H1 (cell line): ENCODE measurements at places on chromosomes 4 and X.

- no peaks in the 10 kb centered on the region for H3K36me3 ChIP-seq
- no peaks in the 10 kb centered on the region for H3K27me3 ChIP-seq
- no peak overlapping the region for H3K27ac ChIP-seq
- DNase-seq, result no peak
Observed at GRCh38 chrX:13669246-13669737, 16.4 kb downstream of the TCEANC start.

DNA sequence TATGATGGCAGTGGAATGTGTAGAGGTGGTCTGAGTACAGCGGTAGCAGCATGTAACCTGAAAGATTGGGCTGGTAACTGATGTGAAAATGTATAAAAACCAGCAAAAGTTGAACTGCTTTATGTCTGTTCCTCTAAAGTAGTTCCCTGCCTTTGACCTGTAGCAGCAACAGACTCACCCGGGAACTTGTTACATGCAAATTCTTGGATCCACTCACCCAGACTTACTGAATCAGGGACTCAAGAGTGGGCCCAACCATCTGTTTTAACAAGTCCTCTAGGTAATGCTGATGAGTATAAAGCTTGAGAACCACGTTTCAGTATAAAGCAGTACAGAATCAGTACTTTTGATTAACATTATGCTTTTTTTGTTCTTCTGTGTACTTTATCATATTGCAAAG is 84.7 kb downstream of the RAP1GDS1 start:
- no peaks in the 10 kb centered on the region for H3K4me1 ChIP-seq
- no peak overlapping the region for H3K27ac ChIP-seq
- DNase-seq, result no peak
- no peaks in the 10 kb centered on the region for H3K36me3 ChIP-seq

DNA sequence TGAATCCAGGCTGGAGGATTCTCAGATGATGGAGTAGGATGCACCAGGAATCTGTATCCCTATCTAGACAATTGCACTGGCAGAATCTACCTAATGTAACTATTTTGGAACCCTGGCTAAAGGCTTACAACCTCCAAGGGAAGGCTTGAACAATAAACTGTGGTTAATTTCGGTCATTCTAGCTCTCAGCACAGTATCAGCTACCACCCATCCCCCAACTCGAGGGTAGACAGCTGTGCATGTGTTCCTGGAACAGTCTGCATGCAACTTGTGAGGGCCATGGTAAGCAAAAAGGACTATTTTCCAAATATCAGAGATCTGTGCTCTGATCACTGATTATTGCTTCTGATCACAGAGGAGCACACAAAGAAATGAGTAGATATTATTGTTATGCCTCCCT is 34.0 kb downstream of the ELF2 start:
- no peak for DNase-seq
- H3K4me3 ChIP-seq, result no peak overlapping the region
- H3K4me1 ChIP-seq, result peaks cover 12% of the 10 kb centered on the region
- H3K27ac ChIP-seq, result no peak overlapping the region

DNA sequence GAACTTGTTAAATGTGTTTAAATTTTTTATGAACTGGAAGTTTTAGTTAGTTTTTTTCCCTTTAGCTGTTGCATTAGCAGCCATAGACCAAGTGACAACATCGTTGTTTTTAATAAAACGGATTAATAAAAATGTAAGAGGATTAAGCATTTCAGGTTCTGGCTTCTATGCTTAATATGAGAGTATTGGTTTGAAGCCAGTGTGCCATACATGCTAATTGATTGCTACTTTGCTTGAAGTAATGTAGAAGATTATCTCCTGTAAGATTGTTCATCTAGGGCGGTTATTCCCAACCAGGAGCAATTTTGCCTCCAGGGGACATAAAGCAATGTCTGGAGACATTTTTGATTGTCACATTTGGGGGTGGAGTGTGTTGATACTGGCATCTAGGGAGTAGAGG is 54.3 kb downstream of the TLL1 start:
- H3K27ac ChIP-seq, result no peak overlapping the region
- H3K4me3 ChIP-seq, result no peak overlapping the region
- no peaks in the 10 kb centered on the region for H3K27me3 ChIP-seq
- H3K4me1 ChIP-seq, result 0 out of 2 replicates have a peak, but pooled peaks cover 2% of the 10 kb centered on the region

DNA sequence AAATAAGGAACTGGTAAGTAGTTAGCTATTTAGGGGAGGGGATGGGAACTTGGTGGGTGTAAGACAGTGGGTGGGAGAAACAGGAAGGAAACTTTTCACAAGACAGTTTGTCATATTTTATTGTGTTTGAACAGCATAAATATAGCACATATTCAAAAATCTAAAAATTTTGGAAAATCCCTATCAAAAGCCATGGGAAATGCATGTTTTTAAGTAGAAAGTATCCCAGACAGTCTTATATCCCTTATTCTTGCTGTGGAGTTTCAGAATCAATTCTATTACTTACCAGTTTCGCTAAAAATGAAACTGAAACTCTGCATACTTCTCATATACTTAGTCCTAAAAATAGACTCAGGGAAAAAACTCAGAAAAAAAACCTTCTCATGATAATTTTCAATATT is 22.3 kb upstream of the RASGEF1B start:
- no peak overlapping the region for H3K27ac ChIP-seq
- H3K4me3 ChIP-seq, result no peak overlapping the region
- H3K27me3 ChIP-seq, result no peaks in the 10 kb centered on the region
- peaks cover 2% of the 10 kb centered on the region; the same call in 1 of the 2 replicates for H3K4me1 ChIP-seq
- H3K36me3 ChIP-seq, result no peaks in the 10 kb centered on the region
